IPS-NIHi11 (cell line): ENCODE measurements at places on chromosomes 12 and 14.

DNA sequence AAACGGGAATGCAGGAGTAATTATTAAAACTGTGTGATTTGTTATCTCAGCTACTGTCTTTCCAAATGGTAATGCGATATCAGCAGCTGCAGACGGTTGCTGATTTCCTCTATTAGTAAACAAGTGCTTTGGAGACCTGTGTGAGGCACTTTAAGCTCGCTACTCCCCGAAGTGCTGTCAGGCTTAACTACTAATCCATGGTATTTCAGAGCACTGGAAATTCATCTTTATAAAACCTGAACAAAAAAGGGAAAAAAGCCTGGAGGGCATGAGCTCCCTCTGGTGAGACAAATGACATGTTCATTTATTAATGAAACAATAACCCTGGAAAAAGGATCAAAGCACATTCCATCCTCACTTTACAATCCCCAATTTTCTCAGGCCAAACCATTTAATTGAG, 143.6 kb upstream of the OTX2 start:
- DNase-seq: no peak

DNA sequence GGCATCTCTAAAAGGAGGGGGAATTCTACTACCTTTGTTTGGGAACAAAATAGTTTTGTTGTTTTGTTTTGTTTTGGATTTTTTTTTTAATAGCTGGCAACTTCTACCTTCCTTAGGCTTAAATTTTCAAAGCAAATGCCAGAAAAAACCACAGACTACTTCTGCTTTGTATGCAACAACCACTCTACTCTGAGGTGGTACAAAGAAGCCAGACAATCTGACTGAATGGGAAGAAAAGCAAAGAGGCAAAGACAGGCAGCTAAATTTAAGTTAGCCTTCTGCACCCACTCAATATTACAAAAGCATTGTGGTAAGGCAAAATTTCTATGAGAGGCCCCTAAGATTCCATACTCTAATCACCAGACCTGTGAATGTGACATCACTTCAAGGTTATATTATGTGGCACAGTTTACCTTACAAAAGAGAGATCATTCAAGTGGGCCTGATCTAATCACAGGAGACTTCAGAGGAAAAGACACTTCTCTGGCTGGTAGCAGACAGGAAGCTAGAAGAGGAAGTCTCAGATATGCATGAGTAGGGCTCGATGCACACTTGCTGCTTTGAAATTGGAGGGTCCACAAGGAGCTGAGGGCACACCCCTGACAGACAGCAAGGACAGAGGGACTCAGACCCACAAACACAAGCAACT, 566.6 kb downstream of the RPS29 start:
- DNase-seq: no peak

DNA sequence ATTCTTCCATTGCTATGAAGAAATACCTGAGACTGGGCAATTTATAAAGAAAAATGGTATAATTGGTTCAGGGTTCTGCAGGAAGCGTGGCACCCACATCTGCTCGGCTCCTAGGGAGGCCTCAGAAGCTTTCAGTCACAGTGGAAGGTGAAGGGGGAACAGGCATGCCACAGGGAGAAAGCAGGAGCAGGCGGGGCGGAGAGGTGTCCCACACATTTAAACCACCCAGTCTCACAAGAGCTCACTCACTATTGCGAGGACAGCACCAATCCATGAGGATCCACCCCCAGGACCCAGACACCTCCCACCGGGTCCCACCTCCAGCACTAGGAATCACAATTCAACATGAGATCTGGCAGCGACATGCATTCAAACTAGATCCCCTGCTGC, 56.0 kb upstream of the C14orf180 start:
- DNase-seq: no peak

- DNase-seq: no peak
Observed at GRCh38 chr12:19375888-19376287, 63.4 kb upstream of the AEBP2 start.

DNA sequence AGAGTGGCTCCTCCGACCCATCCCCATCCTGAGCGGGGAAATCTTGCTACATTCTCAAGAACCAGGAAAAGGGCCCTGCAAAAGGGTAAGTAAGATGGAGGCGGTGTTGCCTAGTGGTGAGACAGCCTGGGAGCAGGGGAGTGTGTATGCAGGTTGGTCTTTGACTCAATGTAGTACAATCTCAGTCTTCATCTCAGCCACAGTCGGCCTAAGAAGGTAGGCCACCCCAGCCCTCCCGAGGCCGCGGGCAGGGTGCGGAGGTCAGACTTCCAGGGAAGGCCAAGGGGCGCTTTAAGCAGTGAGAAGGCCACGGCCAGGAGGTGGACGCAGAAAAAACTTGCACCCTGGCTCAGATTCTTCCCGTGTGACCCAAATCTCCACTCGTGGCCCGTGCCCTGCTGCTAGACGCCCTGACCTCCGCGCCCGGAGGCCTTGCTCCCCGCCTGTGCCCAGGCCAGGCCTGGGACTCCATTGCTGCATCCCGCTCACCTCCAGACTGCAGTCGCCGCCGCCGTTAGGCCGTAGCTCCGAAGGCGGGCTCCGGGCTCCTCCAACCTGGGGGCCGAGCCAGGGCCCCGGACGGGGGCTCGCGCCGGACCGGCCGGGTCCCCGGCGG, 435 bp downstream of the FOXM1 start:
- DNase-seq: peak; percentile 64

- DNase-seq: no peak
Observed at GRCh38 chr14:99670361-99671234, 13.5 kb upstream of the CYP46A1 start.

- DNase-seq: no peak
Observed at GRCh38 chr12:26318661-26319068, 123.3 kb downstream of the SSPN start.

GRCh38 chr14:56195704-56196103, 77.5 kb downstream of the PELI2 start:
- DNase-seq: no peak
